ENCODE measurements at places on chromosomes 3 and 15. TPM values are rescaled to one million over a fixed set of nuclear protein-coding genes. Genes with fewer than 3 reads are reported as not detected.

GRCh38 chr3:144431134-144431533 is 459.5 kb downstream of the DIPK2A start:
- no peak for DNase-seq

Gene APOD
- polyA plus RNA-seq = 36.5 TPM

Gene GPR176
- 3.7 TPM for polyA plus RNA-seq

Gene RETNLB
- polyA plus RNA-seq = not detected
